Activated T-cell treated with anti-CD3 and anti-CD28 coated beads for 48 hours (primary cell): ENCODE measurements at places on chromosomes 5 and 9.

DNA sequence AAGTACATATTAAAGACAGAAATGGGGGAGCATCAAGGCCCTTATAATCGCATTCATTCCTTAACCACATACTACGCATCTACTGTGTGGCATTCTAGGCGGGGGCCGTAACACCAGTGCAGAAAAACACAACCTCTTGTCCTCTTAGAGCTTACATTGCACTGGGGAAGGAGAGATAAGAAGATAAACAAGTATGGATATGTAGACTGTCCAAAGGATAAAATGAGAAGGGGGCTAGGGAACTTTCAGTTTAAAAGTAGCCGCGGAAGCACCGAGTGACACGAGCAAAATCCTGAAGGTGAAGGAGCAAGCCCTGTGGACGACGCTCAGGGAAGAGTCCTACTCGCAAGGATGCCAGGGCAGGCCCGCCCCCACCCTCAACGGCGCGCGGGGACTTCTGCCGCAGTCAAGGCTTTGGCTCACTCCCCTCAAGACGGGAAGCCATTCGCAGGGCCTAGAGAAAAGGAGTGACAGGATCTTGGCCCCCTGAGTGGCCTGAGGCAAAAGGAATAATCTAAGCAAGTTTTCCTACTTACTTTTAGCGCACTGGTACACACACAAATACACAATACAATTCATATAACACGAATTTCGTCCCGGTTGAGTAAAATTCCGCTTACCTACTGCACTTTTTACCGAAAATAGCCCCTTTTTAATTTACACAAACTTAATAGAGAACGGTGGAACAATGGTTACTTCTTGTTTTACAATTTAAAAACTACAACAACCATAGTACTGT is 1.3 kb upstream of the NIPBL start:
- DNase-seq: peak; percentile 37

DNA sequence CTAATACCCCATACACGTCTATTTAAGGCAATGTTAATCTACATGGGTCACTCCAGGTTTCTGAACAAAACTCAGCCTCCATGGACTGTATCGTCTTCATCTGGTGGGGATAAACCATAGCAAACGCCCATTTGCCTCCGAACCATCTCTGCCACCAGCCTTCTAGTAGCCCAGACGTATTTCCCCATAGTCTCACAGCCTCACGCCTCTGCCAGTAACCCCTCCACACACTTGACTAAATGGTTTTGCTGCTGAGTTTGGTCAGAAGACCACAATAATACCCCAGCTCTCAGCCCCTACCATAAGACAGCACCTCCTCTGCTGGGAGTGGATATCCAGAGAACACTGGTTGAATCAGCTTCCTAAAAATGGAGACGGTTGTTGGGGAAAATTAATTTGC is 8.7 kb downstream of the ERAP2 start:
- no peak for DNase-seq

DNA sequence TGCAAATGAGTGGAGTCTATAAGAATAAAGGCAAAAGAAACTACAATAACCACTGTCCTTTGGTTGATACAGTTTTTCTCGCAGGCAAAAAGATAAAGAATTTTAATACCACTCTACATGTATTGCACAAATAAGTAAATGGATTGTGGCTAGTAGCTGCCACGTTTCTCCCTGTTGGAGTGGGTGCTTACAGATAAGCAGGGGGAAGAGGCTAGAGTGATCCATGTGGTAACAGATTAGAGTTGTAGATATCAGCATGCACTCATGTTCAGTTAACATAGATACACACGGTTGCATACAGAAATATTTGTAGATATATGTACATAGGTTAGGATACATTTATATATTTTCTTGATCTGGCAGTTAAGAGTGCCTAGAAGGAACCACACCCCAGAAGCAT is 179.5 kb downstream of the ARHGEF28 start:
- no peak for DNase-seq

DNA sequence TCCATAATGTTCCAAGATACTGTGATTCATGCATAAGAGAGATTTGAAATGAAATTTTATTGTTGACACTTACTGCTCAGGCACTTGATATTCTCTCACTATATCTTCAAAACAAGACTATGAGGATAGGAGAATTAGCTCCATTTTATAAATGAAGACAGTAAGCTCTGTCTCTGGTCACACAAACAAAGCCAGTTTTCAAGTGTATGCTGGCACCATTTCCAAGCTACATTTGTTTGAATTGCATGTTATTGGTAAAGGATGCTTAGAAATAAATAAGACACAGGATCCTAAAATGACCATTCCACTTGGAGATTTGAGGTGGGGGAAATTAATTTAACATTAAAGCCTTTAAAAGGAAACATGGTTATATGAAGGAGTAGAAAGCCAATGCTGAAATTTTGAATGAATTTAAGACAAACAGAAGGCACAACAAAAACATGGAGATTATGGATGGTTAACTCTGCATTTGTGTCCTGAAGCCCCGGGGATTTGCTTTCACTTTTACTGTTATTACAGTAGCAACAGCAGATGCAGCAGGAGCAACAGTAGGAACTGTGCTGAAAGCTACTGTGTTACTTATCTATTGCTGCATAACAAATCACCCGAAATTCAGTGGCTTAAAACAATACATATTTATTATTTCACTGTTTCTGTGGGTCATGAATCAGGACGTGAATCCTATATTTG is 79.7 kb upstream of the ASTN2 start:
- no peak for DNase-seq
